ENCODE measurements at places on chromosomes 7 and 10.

- no peak for DNase-seq
These were observed 33.9 kb downstream of the LRRC4 start for GRCh38 chr7:127997226-127997922.

- DNase-seq, result no peak
These were observed 12.2 kb downstream of the TAS2R60 start for GRCh38 chr7:143455491-143455890.

DNA sequence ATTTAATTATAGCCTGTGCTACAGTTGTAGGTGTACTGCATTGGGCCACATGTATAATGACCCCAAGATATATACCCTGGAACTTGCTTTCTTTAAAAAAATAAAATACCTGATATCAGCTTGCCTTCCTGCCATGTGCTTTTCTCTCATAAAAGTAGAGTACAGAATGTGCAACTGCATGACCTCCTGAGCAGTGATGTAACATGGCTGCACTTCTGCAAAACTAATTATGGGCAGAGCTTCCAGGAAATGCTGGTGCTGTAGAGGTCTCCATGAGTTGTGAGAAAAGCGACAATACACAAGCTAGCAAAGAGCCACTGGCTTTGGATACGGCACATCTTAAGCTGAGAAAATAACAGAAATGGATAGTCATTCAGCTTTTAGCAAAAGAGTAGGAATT lies 6.5 kb upstream of the ERLIN1 start:
- DNase-seq, result no peak

DNA sequence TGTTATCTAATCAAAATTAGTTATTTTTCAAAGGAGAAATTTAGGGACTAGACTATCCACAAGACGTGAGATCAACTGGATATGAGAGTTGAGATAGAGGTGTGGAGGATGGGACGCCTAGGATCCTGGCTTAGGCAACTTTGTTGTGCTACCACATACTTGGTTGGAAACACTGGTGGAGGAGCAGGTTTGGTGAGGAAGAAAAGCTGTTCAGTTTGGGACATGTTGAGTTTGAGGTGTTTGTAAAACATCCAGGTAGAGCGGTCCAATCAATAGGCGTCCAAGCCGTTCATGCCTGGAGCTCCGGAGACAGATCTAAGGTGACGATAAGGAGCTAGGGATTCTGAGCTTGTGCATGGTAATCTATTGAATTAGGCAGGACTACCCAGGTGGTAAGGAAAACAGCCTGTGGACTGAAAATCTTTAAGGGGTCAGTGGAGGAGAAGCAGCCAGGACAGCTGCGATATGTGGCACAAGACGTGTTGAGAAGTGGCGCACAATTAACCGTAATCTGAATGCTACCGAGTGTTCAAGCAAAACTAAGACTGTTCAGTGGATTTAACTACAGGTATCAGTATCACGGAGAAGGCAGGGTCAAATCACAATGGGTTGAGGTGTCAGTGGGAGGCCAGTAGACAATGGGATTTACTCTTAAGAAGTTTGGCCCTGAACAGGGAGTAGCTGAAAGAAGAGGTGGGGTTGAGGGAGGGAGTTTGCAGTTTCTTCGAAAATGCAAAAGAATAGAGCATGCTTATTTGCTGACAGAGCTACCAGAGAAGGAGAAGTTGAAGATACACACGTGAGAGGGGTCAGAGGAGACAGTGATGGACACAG lies 16.1 kb upstream of the TRPV6 start:
- DNase-seq, result no peak

DNA sequence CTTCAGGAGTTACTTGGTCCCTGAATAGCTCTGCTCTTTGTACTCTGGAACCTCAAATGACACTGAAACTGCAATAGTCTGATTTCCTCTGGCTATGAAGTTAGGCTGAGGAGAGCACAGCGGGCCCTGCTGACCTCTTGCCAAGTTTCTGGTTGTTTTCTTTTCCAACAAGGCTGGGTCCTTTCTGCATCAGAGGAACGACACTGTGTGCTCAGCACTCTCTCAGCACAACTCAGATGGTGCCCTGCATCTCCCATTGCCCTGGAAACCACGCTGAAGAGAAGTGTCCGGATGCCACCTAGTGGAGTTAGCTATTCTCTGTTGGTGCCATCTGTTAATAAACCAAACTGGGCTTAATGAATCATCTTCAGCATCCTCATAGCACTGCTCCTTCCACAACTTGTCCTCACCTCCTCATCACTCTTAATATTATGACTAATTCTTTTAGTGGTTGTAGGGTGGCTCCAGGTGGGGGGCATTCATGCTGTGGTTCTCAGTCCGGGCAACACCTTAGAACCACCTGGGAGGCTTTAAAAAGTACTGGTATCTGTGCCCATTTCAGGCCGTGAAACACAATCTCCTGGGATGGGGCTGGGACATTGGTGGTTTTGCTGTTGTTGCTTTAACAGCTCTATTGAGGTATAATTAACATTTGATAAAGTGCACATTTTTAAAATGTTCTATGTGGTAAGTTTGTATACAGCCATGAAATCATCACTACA lies 8.2 kb upstream of the EFCAB10 start:
- peak; percentile 88 for DNase-seq

DNA sequence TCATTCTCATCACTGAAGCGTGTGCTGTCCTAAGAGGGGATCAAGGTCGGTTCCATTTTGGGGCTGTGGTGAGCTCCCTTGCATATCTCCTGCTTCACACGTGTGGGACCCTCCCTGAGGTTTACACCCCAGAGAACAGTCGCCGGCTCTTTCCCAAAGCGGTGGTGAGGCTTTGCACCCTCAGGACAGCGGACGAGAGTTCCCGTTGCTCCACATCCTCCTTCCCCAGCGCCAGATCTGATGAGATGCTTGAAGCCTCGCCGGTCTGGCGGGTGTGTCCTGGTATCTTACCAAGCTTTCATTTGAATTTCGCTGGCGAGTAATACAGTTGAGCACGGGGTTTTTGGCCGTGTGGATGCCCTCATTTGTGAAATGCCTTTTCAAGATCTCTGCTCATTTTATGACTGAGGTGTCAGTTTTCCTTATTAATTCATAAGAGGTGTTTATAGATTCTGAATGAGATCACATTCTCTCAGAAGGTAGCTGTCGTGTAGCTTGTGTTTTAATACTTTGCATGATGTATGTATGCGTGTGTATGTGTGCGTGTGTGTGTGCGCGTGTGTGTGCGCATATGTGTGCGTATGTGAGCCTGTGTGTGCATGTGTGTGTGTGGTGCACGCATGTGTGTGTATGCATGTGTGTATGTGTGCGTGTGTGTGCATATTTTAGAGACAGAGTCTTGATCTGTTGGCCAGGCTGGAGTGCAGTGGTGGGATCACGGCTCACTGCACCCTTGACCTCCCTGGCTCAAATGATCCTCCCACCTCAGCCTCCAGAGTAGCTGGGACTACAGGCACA lies 30.7 kb downstream of the ELFN1 start:
- DNase-seq, result no peak

DNA sequence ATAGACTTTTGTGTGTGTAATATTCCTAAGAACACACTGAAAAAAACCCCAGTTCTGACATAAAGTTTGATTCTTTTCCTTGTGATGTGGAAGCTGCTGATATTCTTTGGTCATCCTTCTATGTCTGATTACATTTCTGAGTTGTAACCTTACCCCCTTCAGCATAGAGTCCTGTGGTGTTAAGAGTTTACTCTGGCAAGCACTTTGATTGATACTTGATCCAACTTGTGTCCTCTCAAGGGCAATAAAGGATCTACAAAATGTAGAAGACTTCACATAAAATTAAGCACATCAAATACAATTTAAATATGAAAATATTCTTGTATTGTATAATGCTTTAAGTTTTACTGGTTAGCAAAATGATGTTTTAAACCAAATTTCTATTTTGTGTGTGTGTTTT lies 221.7 kb upstream of the DKK1 start:
- no peak for DNase-seq

GRCh38 chr7:124440081-124440480 lies 325.5 kb downstream of the GPR37 start:
- no peak for DNase-seq

DNA sequence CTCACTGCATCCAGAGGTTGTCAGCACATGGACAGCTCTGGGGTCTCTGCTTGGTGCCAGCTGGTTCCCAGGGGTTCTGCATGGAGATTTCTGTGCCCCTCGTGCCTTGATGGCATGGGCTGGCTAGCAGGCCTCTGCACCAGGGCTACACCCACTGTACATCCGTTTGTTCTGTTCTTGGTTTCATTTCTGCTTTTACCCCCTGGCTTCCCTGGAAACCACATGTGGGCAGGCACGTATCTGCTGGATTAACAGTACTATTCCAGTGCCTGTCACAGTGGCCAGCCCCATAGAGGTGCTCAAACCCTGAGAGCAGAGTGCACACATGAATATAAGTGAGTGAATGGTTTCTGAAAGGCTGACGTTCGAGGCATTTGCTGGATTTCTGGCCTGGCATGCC lies 207.2 kb upstream of the GPR26 start:
- no peak for DNase-seq

DNA sequence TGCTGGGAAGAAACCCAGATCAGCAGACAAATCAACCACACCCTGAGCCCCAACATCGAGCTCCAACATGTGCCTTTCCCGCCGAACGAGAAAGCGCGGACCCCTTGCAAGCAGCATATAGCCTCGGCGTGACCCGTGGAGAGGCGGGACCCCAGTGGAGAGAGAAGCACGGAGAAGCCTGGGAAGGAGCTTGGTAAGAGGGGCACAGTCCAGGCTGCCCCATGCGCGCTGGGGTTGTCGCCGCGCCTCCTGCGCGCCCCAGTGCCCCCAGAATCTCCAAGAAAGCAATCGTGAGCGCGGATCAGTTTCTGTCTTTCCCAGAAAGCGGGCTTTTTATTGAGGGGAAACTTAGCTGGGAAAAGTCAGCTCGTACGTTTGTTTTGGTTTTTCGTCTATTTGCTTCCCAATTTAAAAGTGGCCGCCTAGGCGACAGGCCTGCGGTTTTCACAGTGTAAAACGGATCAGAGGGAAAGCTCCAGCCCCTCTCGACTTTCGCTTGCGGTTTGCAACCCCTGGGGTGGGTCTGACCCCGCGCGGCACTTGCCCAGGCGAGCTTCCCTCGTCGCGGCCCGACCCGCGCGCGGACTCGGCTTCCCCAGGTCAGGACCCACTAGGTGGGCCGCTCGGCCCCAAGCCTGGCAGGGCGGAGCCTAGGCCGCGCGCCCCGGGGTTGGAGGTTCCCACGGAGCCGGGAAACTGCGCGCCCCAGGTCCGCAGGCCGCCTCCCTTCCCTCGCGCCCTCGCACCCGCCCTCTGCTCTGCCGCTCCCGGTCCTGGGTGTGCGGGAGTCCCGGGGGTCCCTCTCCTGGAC lies 31.1 kb downstream of the SKIDA1 start:
- peak; percentile 60 for DNase-seq

- DNase-seq, result no peak
These were observed 467.7 kb downstream of the PLXNA4 start for GRCh38 chr7:132108563-132108962.

DNA sequence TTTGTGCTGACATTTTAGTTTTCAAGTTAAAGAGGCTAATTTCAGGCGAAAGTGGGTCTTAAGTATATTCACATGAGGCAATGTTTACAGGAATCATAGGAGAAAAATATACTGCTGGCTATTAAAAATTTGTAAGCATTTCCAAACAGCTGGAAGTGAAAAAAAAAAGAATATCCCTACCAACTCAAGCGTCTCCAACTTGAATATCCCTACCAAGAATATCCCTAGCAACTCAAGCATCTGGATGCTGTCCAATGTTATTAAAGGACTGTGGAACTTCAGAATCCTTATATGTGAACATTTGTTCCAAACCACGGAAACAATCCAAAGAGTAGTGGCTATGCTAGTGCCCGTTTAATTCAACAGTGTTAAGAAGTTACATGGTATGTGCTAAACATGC lies 1303.0 kb downstream of the GATA3 start:
- no peak for DNase-seq

GRCh38 chr7:121449735-121450240 lies 53.7 kb upstream of the FAM3C start:
- DNase-seq, result no peak

DNA sequence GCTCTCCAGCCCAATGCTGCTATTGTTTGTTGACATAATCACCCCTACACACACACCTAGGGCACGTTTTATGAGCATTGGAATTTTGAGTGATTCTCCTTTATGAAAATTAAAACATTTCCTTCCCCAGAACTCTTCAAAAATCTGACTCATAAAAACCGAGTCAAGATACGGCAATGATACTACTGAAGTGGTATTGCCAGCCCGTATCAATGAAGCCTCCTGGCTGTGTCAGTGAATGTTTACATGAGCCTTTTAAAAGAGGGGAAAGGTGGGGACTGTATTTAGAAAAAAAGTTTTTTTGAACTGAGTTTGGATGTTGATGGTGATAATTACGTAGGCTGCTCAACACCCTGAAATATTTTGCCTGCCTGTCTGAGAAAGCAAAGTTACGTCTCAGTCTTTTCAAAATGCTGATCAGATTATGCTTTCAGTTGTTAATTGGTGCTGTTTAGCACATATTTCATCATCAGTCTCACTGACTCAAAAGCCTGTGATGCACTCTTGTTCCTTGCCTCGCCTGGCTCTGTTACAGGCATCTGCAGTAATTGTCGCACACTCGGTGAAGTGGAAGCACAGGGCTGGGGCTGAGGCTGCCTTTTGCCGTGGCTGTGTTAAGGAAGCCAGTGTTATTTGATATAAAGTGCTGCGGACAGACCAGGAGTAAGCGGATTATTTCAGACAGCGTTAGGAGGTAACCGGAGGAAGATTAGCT lies 157.4 kb upstream of the TCF7L2 start:
- peak; percentile 42 for DNase-seq

DNA sequence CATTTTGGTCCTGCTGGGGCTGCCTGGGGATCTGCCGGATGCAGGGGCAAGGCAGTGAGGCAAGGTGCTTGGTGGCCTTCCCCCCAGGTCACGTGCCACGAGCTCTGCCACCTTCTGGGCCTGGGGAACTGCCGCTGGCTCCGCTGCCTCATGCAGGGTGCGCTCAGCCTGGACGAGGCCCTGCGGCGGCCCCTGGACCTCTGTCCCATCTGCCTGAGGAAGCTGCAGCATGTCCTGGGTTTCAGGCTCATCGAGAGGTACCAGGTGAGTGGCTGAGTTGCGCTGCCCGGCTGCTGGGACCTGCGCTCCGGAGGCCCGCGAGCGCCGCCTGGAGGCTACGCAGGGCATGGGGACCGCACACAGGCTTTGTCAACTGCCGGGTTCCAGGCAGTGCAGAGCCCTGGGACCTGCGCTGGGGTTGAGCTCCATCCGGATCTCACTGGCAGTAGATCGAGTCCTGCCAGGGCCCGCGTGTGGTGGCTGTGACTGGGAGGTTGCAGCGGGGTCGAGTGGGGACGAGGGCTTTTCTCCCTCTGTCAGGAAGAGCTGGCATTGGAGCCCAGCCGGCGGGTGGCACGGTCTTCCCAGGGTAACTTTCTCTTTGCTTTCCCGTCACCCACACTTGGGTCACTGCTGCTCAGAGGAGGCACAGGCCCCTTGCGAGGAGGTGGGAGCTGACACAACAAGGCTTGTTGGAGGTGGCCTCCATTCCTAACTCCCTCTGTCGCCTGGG lies 21.7 kb downstream of the AMZ1 start:
- DNase-seq, result peak; percentile 69

DNA sequence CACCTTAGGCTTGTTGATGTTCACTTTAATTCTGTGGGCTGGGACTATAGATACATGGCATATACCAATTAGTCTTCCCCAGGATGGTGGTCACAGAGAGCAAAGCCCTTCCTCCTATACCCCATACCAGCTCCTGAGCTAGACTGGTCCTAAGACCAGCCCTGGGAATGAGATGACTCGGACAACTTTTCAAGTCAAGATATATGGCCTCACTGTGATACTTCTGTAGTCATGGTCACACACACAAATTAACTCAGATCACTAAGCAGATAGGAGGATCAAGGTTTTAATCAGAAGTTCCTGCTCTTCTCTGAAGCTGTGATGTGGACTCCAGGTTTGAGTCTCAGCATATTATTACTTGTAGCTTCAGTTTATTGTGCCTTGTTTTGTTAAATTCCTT lies 53.1 kb downstream of the SLK start:
- no peak for DNase-seq

GRCh38 chr7:114930829-114931655 lies 9.1 kb downstream of the MDFIC start:
- DNase-seq, result no peak
